ENCODE measurements at places on chromosomes 12 and 14.

DNA sequence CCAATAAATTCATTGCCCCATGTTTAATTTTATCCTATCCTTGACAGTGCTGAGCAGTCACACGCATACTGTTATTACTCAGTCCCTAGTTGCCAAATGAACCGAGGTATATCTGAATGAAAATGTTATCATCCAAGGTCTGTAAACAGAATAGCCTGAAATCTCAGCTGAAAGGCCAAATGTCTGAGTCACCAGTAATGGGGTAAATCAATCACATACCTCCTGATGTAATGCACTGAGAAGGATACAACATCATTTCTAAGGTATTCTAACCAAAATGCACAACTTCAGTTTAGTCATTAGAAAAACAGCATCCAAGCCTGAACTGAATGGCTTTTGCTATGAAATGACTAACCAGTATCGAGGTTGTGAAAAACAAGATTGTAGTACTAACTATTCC lies 228.6 kb downstream of the DPF3 start:
- DNase-seq, result peak; percentile 64

GRCh38 chr12:25960961-25961360 lies 2.5 kb downstream of the RASSF8 start:
- no peak for DNase-seq

- DNase-seq, result no peak
Measured at GRCh38 chr12:57123813-57124212, 4.5 kb upstream of the LRP1 start.

- DNase-seq, result peak; percentile 74
Measured at GRCh38 chr12:643475-644302, 19.6 kb downstream of the NINJ2 start.

- DNase-seq, result no peak
Measured at GRCh38 chr12:98612696-98613334, 19.3 kb downstream of the SLC25A3 start.

DNA sequence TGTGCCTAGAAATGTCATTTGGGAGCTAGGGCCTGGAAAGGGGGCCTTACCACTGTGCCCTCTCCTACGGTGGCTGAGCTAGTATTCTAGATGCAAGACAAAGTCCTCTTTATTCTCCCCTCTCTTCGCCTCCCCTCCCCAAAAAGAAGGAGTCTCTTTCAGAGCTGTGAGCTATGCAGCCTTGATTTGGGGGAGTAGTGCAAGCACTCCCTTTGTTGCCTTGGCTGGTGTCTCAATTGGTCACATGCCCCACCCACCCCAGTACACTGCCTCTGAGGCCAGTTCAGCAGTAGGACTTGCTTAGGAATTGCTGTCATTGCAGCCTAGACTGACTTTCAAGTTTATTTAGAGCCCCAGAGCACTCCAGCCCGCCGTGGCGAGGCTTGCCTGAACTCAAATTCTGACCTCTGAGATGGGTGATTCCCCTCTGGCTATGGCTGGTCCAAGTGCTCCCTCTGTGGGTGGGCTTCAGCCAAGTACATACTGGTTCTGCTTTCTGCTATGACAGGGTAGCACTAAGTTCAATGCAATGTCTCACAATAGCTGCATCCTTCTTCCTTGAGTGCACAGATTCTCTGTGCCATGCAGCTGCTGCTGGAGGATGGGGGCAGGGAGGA lies 37.0 kb upstream of the FBXO33 start:
- peak; percentile 34 for DNase-seq

DNA sequence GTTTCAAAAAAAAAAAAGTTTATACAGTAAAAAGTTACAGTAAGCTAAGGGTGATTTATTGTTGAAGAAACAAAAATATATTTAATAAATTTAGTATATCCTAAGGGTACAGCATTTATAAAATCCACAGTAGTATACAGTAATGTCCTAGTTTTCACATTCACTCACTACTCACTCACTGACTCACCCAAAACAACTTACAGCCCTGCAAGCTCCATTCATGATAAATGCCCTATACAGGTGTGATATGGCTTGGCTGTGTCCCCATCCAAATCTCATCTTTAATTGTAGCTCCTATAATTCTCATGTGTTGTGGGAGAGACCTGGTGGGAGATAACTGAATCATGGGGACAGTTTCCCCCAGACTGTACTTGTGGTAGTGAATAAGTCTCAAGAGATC lies 61.7 kb downstream of the TC2N start:
- no peak for DNase-seq

DNA sequence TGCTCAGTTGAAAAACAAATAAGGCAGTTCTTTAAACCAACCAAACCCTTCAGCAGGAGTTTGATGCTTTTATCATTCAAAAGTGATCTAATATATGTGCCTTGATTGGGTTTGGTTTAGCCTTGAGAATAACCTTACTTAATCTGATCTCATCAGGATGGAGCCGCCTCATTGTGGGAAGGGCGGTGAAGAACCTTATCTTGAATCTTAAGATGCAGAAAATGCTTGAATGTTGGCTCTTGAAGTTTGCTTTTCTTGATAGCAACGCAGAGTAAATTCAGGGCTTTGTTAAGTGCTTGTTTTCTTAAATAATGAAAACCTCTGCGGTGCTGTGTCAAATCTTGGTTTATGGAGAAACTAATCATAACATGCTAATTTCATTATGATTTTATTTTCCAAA lies 138.2 kb downstream of the MON2 start:
- DNase-seq, result no peak

- no peak for DNase-seq
Measured at GRCh38 chr12:1706632-1706980, 15.7 kb downstream of the ADIPOR2 start.

GRCh38 chr12:75862692-75863471 lies 168.7 kb downstream of the PHLDA1 start:
- peak; percentile 48 for DNase-seq

DNA sequence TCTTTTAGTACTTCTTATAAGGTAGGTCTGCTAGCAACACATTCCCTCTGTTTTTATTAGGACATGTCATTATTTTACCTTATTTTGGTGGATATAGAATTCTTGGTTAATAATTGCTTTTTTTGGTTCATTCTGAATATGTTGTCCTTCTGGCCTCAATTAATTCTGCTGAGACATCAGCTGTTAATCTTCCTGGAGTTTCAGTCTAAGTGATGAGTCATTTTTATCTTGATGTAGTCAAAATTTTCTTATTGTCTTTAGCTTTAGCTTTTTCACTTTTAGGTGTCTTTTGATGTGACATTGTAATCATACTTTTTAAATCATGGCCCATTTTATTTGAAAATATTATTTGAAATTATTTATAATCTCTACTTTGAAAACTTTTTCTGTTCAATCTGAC lies 104.9 kb upstream of the PMCH start:
- no peak for DNase-seq

DNA sequence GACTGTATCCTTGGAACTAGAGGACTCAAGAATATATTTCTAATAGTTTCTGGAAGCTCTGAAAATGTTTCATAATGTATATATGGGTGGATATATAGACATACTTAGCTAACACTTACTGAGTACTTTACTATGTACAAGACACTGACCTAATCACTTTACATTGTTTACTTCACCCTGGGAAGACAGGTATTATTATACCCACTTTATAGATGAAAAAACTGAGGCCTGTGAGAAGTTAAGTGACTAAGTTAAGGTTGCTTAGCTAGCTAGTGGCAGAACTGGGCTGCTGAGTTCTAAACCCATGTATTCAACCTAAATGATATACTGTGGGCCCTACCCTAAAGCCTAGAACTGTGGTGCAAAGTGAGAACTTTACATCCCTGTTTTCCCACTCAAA lies 79.1 kb upstream of the SSTR1 start:
- no peak for DNase-seq

- no peak for DNase-seq
Measured at GRCh38 chr14:23434488-23435222, 805 bp downstream of the MYH7 start.

GRCh38 chr14:105255021-105255507 lies 6.7 kb downstream of the BTBD6 start:
- DNase-seq, result no peak

DNA sequence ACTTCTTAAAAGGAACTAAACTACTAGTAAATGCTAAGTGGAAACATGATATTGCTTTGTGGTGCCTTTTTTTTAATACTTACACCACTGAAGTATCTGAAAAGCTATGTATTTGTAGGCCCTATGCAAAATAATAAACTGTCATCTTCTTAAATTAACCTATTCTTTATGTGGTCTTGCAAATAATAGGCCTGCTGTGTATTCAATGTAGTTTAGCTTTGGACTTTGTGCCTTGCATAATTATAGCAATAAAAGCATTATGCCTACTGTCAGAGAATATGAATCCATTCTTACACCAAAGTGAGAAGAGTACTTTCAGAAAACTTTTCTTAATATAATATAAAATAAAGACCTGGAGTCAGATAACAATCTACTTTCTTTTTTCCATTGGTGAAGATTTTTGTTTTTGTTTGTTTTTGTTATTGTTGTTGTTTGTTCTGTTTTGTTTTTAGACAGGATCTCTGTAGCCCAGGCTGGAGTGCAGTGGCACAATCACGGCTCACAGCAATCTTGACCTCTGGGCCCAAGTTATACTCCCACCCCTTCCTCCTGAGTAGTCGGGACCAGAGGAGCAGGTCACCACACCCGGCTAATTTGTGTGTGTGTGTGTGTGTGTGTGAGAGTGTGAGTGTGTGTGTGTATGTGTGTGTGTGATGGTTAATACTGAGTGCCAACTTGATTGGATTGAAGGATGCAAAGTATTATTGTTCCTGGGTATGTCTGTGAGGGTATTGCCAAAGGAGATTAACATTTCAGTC lies 213.8 kb downstream of the SLC6A15 start:
- DNase-seq, result no peak

GRCh38 chr14:70282666-70283065 lies 76.8 kb downstream of the COX16 start:
- no peak for DNase-seq

- DNase-seq, result no peak
Measured at GRCh38 chr14:35378425-35379233, 25.9 kb downstream of the NFKBIA start.

DNA sequence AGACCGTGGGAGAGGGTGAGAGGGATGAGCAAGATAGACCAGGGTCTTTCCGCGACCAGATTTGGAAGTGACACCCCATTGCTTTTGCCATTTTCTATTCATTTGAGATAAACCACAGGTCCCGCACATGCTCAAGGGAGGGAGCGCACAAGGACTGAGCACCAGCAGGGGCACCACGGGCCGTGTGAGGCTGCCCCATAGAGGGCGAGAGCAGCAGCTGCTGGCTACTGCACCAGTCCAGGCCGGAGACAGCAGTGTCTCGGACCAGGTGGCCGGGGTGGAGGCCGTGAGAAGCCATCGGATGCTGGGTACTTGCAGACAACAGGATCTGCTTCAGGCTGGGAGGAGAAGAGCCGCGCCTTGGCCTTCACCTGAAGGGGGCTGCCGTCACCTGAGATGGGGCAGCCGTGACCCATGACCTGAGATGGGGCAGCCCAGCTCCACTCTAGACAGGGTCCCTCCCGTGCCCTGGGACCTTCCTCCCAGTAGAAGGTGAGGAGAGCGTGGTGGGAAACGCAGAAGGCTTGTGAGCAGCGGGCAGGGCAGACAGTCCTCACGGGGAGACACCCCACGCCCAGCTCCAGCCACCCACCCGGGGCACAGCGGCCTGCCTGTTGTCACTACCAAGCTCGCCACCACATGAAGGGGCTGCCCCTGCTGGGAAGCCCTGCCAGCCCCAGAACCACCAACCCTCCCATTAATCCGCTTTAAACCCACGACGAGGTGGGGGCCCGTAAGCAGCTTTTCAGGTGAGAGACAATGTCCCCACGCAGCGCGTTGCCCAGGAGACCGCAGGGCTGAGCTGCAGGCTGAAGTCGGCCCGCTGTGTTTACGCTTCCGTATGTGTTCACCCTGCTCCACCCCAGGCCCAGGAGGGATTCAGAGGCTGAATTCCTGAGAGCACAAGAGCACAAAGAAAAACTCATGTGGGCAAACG lies 61.7 kb upstream of the FBRSL1 start:
- no peak for DNase-seq

DNA sequence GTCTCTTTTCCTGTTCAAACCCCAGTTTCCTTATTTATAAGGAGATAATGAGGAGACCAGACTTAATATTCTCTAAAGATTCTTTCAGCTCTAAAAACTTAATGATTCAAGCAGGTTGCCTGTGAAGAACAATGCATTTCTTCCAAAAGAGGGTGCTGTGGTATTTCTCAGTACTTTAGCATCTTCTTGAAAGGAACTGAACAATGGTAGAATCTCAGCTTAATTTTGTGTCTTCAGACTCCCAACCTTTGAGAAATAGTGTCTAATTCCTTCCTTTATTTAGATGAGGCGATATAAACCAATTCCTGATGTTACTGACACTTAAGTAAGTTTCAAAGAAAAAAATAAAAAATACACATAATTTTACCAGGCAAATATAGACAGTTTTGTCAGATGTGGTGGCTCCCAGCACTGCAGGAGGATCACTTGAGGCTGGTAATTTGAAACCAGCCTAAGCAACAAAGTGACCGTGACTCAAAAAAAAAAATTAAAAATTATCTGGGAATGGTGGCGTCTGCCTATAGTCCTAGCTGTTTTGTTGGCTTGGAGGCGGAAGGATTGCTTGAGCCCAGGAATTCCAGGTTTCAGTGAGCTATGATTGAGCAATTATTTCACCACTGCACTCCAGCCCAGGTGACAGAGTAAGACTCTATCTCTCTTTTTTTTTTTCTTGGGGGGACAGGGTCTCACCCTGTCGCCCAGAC lies 76.9 kb upstream of the PSMA6 start:
- DNase-seq, result peak; percentile 66

- peak; percentile 23 for DNase-seq
Measured at GRCh38 chr14:71703477-71703876, 228.8 kb upstream of the RGS6 start.

GRCh38 chr14:105307052-105307727 lies 6.4 kb upstream of the BRF1 start:
- DNase-seq, result no peak

DNA sequence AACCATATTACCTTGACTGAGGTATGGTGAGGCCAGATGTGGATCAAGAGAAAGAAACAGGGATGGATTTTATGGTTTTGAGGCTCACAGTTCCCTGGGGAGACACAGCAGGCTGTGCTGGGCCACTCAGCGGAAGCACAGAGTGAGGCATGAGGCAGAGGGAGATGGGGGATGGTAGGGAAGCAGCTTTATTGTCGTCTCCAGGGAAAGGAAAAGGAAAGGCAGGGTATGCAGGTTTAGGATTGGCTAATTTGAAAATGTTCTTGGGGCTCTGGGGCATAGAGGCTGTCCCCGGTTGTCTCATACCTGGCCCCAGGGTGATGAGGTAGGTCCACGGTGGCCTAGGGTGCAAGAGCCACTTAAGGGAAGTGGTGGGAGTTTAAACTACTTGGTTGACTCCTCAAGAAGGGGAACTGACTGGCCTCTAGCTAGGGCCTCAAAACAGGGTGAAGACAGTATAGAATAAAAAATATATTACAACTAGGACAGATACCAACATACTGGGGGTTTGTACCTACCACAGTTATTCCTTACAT lies 322.8 kb downstream of the RGS6 start:
- DNase-seq, result no peak

- no peak for DNase-seq
Measured at GRCh38 chr14:35607380-35607779, 73.4 kb downstream of the INSM2 start.

DNA sequence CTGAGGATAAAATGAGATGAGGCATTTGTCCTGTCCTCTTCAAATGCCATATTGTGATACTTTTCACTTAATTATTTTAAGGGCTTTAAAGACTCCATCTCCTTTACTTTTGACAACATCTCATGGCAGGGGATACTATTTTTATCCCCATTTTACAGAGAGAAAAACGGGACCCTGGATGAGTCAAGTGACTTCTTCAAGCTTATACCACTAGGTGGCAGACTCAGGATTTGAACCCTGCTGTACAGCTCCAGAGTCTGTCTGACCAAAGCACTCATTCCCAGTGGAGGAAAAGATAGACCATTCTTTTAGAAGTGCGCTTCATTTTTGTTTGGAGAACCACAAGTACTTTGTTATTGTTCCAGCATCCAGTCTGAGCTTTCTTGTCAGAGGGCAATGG lies 1.7 kb upstream of the SMOC1 start:
- peak; percentile 38 for DNase-seq
